ENCODE measurements at places on chromosomes 1 and 21.

DNA sequence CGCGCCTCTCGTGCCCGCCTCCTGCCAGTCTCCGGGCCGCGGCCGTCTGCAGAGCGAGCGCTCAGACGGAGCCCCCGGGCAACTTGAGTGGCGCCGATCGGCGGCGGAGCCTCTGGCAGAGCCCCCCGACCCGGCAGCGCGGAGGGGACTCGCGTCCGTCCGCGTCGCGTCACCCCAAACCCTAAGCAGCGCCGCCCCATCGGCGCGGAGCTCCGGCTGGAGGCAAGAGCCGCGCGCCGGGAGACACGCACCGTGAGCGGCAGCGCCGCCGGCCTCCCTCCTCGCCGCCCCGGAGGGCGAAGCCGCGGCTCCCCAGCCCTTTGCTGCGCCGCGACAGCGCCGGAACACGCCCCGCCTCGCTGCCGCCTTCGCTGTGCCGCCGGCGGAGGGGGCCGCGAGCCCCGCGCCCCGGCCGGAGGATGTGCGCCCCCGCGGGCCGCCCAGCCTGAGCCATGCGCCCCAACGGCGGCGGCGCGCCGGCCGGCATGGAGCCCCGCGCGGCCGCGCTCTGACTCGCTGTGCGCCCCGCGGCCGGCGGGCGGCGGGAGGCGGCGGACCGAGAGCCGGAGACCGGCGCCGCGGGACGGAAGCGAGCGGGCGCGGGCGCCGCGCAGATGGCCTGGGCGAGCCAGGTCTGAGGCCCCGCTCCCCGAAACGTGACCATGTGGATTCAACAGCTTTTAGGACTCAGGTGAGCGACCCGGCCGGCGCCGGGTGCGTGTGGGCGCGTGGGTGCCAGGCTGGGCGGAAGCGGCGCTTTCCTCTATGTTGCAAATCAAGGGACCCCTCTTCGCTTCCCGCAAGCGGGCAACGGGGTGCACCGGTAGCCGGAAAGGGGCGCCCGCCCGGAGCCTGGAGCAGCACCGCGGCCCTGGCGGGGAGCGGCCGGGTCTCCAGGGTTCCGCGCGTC is 610 bp downstream of the AJAP1 start:
- DNase-seq, result no peak

- DNase-seq, result no peak
Measured at GRCh38 chr1:15066191-15066590, 87.4 kb upstream of the TMEM51 start.

DNA sequence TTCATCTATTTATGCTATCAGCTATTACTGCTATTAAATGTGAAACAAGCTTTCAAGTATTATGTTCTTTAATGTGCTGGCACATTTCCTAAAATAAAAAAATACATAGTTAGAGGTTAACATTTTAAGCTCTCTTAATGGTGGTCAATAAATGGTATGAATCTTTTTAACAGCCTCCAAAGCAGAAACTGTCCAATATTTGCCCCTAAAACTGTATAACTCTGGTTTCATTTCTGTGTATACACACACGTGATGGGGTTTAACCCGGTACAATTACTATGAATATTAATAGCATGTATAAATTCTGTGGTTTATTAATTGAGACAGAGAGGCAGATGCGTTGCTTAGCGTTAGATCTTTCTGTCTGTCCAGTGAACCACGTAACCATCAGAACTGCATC is 2.2 kb downstream of the ESRRG start:
- DNase-seq, result no peak

GRCh38 chr1:177770096-177770495 is 199.8 kb downstream of the SEC16B start:
- DNase-seq, result no peak

Data from astrocyte of the spinal cord (primary cell).